Midbrain (tissue), 1 donor: ENCODE measurements at places on chromosomes 12 and 14.

DNA sequence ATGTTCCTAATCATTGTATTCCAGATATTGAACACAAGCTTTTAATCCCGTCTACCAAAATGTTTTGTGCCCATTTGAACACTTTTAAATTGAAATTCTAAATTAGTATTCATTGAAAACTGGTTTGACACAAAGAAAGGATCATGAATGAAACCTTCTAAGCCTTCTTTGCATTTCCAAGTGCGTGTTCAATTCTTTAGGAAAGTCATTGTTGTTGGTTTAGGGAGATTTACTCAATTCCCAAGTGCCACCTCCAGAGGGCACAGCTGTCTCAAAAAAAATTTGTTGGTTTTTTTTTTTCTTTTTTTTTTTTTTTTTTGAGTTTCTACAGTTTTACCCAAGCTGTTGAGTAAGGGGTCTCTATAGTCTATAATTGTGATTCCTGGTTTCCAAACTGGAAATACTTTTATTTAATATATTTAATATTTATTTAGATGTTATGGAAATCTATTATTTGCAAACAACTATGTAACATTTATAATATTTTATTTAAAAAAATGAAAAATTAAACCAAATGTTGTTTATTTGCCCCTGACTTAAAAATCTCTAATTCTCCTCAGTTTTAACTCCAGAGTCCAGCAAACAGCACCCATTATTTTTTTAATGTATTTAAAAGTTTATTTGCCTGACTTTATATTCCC is 79.9 kb downstream of the NEDD1 start:
- DNase-seq, result peak; percentile 45

DNA sequence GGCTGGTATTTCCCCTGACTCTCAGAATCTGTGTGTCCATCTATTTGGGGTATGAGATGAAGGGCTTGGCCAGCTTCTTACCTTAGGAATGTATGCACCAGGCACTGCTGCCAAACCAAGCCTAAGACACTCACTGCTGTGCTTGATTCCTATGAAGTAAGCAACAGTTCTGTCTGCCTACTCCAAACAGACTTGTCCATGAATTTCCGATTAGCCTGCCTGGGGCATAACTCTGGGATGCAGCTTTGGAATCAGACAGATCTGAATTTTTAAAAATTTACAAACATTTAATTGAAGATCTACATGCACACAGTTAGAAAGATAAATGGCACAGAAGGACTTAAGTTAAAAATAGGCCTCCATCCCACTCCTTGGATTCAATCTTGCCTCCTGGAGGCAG is 59.5 kb upstream of the JDP2 start:
- DNase-seq, result no peak

DNA sequence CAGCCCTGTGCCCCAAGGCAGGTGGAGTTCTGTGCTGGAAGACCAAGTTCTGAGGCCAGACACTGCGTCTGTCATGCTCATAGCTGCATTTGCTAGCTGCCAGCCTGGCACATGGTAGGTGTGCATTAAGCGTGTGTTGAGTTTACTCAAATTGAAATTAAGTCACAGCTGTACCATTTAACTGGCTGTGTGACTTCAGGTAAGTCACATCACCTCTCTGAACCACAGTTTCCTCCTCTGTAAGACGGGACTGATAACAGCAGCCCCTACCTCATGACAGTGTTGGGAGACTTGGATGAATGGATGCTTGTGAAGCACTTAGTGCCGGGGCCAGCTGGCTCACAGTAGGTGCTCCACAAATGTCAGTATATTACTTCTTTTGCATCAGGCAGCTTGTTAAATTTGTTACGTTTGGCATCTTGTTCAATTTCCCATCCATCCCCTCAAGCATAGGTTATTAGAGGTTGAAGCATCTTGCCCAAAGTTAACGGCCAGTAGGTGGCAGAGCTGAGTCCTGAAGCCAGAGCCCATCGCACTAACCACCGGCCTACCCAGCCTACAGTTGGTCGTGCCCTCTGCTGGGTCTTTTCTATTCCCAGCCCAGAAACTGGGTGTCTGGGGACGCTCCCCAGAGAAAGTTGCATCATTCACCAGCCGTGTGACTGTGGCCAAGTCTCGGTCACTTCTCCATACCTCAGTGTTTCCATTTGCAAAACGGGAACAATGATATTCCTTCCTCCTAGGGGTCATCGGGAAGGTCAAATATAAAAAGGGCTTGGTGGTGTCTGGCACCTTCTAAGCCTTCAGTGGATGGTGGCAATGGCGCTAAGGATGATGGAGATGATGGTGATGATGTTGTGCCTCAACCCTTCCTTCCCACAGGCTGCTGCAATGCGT is 4.5 kb downstream of the DAO start:
- DNase-seq, result no peak

DNA sequence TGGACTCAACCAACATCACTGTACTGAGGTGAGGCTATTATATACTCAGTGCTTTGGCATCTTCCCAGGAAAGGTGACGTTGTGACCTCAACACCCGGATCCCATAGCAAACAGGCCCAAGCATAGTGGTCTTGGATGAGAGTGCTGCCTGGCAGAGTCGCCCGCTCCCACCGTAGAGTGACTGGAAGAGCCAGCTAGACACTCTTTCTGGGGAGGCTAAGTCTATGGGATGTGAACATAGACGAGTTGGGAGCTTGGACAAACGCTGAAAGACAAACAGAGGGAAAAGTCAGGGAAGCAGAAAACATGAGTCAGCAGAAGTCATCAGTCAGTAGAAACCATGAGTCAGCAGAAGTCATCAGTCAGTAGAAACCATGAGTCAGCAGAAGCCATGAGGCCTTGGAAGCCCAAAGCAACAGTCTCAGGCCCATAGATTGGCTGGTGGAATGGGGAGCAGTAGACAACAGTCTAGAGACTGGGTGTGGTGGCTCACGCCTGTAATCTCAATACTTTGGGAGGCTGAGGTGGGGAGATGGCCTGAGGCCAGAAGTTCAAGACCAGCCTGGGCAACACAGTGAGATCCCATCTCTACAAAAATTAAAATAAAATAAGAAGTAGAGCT is 66.4 kb upstream of the MAP1LC3B2 start:
- DNase-seq, result no peak

DNA sequence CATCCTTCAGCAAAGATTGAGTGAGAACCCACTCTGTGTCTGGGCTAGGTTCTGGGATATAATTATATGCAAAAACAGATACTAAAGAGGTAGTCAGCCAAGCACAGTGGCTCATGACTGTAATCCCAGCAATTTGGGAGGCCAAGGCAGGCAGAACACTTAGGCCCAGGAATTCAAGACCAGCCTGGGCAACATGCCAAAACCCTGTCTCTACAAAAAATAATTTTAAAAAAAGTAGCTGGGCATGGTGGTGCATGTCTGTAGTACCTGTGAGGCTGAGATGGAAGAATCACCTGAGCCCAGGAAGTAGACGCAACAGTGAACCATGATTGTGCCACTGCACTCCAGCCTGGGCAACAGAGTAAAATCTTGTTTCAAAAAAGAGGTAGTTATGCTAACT is 237.5 kb upstream of the HMGA2 start:
- DNase-seq, result no peak

- DNase-seq, result no peak
Measured at GRCh38 chr12:109535231-109535862, 38.0 kb downstream of the MMAB start.

GRCh38 chr12:13339091-13339490 is 142.6 kb downstream of the EMP1 start:
- no peak for DNase-seq

DNA sequence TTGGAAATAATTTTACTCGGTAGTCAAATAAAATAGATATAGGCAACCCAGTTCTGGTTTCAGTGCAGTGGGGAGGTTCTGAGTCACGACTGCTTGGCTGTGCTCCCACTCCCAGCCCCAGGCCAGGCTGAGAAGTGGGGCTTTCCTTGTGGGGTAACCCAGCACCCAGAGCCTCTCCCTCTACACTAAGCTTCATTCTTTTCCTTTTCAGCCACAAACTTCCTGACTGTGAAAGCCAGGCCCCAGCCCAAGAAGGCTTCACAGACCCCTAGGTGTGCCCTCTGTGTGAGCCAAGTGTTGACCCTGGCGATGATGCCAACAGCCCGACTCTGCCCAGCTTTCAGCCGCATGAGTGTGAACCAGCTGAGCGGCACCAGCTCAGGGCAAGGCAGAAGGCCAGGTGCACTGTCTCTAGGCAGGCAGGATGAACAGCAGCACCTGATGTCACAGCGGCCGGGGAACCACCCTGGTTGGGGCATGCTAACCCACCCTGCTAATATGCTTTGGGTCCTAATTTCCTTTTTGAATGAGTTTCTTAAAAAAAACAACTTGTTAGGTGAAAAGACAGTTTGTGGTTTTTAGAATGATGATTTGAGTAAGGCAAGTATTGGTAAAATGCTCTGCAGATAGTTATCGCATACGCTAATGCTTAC is 42.2 kb upstream of the ATP23 start:
- peak; percentile 10 for DNase-seq

GRCh38 chr14:89503431-89503996 is 86.5 kb upstream of the FOXN3 start:
- no peak for DNase-seq

GRCh38 chr12:119576118-119576810 is 17.3 kb upstream of the TMEM233 start:
- DNase-seq, result no peak

DNA sequence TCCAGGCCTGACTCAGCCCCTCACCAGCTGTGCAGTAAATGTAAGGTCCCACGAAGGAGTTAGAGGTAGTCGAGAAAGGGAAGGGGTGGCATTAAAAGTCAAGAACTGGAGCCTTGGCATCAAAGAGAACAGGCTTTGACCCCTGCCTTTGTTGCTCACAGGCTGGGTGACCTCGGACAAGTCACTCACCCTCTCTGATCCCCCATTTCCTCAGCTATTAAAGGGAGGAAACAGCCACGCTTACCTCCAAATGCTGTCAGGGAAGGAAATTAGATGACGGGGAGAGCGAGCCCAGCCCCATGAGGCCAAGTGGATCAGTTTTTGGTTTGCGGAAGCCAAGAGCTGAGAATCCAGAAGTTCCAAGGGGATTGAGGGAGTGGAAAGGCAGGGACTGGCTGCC is 104.9 kb upstream of the MYL2 start:
- no peak for DNase-seq

GRCh38 chr12:62519043-62519442 is 52.4 kb downstream of the MON2 start:
- peak; percentile 24 for DNase-seq

GRCh38 chr14:99475179-99475578 is 5.5 kb downstream of the SETD3 start:
- DNase-seq, result no peak

- no peak for DNase-seq
Measured at GRCh38 chr14:102775855-102776760, 1.1 kb upstream of the TRAF3 start.

GRCh38 chr14:61822458-61822857 is 60.2 kb downstream of the SNAPC1 start:
- no peak for DNase-seq

DNA sequence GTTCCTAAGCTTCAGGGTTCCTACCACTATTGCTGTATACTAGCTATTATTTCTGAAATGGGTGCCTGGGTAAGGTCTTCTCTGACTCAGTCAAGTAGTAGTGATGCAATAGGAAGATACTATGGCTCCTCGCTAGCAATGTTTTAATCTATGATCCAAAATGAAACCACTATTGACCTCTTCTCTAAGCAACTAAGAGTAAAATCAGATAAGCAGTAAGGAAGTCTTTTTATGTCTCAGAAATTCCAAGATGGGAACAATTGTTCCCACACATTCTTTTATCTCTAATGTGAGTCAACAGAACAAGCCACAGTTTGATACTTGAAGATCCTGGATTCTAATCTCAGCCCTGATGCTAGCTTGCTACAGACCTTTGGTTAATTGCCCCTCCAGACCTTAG is 45.1 kb downstream of the AREL1 start:
- no peak for DNase-seq

GRCh38 chr14:93917141-93917540 is 10.0 kb upstream of the FAM181A start:
- no peak for DNase-seq

DNA sequence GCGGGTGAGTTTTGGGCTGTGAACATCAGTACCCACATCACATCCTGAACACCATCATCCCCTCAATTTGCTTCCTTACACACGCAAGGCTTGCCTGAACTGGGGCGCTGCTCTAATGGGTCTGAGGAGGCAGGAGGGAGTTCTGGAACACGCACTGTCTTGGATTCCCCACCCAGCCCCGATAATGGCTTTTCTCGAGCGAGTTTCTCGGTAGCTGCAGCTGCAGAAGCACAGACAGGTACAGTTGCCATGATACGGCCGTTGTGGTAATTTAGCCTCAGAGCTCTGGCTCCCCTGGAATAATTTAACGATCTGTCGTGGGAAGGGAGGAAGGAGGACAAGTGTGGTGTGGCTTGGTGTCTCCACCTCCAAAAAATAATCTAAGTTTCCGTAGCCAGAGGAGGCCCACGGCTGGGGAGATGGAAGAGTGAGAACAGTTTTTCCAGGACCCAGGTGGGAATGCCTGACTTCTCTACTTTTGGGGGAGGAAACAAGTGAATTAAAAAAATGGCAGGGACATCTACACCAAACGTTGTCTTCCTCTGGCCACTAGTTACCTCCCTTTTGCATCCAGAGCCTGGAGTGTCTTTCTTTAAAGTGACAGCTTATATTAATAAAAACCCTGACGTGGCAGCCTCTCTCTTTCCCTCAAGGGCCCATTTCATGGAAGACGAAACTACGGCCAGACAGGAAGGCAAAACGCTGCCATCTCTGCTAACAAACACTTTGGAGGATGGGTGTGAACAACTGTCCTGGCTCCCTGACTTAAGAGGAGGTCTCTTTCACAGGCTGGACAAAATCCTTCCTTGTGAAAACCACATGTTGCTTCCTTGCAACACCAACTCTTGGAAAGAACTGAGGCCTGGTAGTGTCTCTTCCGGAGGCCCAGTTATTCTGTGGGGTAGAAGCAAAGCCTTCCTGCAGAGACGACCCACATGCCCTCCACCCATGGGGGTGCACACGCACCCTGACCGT is 84.8 kb downstream of the RBM19 start:
- DNase-seq, result no peak

GRCh38 chr14:87526731-87527130 is 466.3 kb downstream of the GALC start:
- no peak for DNase-seq

GRCh38 chr12:10562306-10562933 is 51.0 kb downstream of the MAGOHB start:
- peak; percentile 30 for DNase-seq

- no peak for DNase-seq
Measured at GRCh38 chr12:39467432-39467870, 24.5 kb upstream of the KIF21A start.

- no peak for DNase-seq
Measured at GRCh38 chr12:5871741-5872140, 73.3 kb downstream of the ANO2 start.

- no peak for DNase-seq
Measured at GRCh38 chr12:6146509-6146908, 22.0 kb upstream of the VWF start.

GRCh38 chr12:20429852-20430251 is 61.5 kb downstream of the PDE3A start:
- no peak for DNase-seq

GRCh38 chr12:76242813-76243550 is 105.2 kb downstream of the BBS10 start:
- no peak for DNase-seq

GRCh38 chr12:29234965-29235626 is 86.0 kb downstream of the FAR2 start:
- no peak for DNase-seq
